ENCODE measurements at places on chromosomes 1 and 21. TPM values are rescaled to one million over a fixed set of nuclear protein-coding genes. Genes with fewer than 3 reads are reported as not detected.

The DDAH1 gene
- not detected for polyA plus RNA-seq

The SH3BGR gene
- 2.1 TPM for polyA plus RNA-seq

The OR11L1 gene
- polyA plus RNA-seq, result not detected

The CHAF1B gene
- polyA plus RNA-seq, result 0.65 TPM

GRCh38 chr21:37458669-37459276 is 92.2 kb downstream of the DYRK1A start:
- no peak for DNase-seq

- DNase-seq, result no peak
These were observed 91.6 kb upstream of the TTC39A start for GRCh38 chr1:51421964-51422363.

- no peak for DNase-seq
These were observed 29.7 kb downstream of the ARHGAP29 start for GRCh38 chr1:94207695-94208094.

DNA sequence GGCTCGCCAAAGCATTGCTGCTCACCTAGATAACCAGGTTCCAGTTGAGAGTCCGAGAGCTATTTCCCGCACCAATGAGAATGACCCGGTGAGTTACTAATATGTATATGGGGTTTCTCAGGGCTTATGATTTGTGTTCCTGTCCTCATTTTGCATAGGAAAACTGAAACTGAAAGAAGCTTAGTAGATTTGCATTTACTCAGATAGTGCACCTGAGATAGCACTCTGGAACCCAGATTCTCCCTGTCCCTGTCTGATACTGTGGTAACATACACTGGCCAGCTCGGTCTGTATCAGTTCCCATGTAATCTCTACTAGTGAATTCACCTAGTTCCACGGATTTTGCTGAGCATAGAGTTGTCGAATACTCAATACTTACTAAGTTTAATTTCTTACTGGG is 28.1 kb downstream of the DAP3 start:
- no peak for DNase-seq

GRCh38 chr1:42731585-42731984 is 8.5 kb downstream of the CLDN19 start:
- DNase-seq, result no peak

- no peak for DNase-seq
These were observed 25.4 kb upstream of the SMYD3 start for GRCh38 chr1:246532519-246532918.

DNA sequence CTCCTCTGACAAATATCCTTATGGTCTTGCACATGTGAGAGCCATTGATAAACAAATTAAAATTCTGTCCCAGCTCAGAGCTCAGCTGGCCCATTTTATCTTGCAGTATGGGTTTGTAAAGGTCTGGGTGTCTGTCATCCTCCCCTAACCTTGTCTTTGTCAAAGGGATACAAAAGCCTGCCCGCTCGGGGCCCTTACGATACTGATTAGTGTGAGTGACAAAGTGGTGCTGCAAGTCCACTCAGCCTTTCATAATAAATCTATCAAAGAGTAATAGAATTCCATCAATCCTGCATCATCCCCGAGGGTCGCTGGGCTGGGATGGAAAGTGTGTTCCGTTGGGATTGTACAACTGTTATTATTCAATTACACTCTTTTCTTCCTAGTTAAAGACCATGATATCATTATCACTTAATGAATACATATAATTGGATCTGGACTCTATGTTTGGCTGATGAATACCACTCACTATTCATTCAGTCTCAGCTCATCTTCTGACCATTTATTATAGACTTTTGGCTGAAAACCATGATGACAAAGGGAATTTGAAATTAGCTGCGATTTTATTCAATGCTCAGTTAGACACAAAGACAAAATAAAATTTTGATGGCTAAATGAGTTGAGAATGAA is 122.5 kb upstream of the FOXD3 start:
- no peak for DNase-seq

Measured in naive thymus-derived CD8-positive, alpha-beta T cell (primary cell).